ENCODE measurements at places on chromosomes 2 and 18.

DNA sequence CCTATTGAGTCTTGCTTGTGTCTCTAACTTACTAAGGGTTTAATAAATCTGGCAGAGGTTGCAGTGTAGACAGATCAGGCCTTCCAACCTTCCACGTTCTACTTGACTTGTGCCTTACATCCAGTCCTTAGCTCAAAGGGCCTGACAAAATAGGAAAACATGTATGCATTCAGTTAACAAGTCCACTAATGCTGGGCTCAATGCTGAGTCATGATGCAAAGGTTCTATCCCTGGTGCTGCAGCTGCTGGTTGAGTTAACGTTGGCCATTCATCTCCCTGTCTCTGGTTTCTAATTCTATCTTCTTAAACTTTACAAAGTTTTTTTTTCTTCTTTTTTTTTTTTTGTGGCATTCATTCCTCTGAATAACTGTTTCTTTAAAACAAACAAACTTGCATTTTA is 46.3 kb upstream of the ITGB6 start:
- no peak for DNase-seq

DNA sequence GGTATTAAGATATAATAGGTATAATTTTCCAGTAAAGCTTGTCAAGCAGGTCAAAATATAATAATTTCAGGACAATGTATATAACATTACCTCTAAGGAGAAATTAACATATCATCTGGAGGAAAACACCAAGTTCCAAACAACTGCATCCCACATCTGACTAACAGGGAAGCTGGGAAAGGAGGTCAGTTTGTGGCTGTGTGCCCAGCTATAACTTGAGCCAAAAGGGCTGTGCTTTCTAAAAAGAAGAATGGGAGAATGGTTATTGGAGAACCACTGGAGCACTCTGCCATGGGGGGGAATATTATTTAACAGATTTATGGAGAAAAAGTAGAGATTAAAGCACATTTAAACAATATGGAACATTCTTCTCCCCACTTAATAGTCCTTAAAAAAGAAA is 390.6 kb upstream of the PKDCC start:
- no peak for DNase-seq

- no peak for DNase-seq
Observed at GRCh38 chr2:192126912-192127311, 67.8 kb downstream of the TMEFF2 start.

- DNase-seq = no peak
Observed at GRCh38 chr2:182615036-182615435, 101.0 kb upstream of the DNAJC10 start.

DNA sequence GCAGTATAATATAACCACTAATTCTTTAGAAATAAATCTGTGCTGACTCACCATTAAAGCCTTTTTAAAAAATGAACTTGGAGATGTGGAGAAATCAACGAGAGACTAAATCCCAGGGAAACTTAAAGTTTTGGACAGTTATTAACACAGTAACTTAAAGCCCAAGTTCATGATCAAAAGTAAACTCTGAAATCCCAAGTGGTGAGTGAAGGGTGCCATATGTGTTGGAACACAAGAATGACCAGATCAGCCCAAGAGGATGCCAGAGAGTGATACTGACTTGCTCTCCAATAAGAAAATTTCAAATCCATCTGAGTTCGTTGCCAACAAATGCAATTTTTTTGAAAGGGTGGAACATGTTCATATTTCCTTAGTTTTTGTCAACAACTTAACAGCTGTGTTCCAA is 838.1 kb upstream of the ACVR2A start:
- DNase-seq = no peak

DNA sequence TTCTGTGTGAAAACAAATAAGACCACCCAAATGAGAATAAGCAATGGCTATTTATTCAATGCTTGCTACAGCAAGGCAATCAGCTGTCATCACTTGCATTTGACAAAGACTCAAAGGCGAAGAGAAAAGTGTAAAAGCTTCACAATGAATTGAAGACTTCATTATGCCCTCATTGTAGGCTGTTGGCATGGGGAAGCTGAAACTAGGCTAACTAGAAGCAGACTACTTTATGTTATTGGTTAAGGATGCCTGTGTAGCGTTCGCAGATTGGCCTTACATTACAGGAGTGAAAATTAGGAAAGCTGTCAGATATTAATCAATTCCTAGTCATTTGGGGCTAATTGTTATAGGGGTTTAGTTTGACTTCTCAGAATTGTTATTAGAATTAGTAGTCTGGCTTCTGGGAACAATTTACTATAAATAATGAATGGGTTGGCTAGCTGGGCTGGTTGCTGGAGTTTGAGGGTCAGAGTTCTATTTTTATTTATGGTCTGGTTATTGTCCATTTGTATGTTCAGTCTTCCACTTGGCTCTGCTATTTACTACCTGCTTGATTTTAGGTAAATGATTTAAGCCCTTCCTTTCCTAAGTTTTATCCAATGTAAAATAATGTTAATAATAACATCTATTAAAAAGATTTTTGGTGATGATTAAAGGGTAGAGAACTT is 437.2 kb upstream of the SYT4 start:
- no peak for DNase-seq

DNA sequence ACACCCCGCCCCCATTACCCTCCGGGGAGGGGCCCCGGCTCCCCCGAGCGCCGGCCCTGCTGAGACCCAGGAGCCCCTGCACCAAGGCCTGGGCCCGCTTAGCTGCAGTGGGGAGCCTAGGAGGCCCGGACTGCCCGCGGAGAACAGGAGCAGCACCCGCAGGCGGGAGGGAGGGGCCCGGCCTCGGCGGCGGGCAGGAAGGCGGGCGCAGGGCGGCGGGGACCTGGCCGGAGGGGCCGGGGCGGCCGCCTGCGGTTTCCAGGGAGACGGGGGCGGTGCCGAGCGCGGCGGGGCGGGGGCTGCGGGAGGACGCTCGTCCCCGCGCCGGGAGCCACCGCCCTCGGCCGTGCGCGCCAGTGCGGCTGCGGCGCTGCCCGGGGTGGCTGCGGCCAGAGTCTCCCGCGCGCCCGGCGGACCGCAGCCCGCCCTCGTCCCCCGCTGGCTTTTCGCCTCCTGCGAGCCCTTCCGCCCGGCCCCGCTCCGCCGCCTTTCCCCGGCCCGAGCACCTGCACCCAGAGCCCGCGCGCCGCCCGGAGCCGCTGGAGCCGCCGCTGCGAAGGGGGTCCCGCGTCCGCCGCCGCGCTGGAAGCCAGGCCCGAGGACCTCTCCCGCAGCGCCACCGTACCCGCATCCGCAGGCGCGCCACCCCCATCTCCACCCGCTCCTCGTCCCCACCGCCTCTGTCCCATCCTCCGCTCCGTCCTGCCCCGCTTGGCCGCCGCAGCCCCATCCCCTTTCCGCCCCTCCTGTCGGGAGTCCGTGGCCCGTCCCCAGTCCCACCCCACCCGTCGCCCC is 17.2 kb downstream of the GPC1 start:
- peak; percentile 53 for DNase-seq

GRCh38 chr2:6835467-6835866 is 30.2 kb downstream of the CMPK2 start:
- DNase-seq = no peak

DNA sequence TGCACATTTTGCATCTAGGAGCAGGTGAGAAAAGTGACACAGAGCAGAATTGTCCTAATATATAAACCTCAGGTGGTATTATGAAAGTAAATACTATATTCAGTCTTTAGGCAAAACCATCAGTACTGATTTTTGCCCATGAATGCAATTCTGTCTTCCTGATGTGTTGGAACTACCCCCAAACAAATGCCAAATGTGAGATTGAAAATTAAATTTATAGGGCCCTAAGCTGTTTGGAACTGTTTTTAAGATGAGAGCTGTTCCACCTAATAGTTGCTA is 115.2 kb downstream of the SH3RF3 start:
- DNase-seq = no peak

GRCh38 chr2:160294889-160295288 is 94.8 kb upstream of the ITGB6 start:
- DNase-seq = no peak

- DNase-seq = peak; percentile 43
Observed at GRCh38 chr18:57649556-57650500, 28.2 kb upstream of the NARS1 start.

DNA sequence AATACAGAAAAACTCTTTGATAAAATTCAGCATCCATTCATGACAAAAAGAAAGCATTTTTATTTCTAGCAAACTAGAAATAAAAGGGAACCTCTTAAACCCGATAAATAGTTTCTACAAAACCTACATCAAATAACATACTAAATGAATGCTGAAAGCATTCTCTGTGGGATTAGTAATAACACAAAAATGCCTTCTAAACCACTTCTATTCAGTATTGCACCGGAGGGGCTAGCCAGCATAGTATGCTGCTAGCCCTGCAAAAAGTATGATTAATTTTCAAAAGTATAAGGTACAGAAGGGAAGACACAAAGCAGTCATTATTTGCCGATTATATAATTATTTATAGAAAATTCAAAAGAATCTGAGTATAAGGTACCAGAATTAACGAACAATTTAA is 145.2 kb downstream of the DTNB start:
- DNase-seq = no peak

GRCh38 chr18:24628326-24628725 is 167.9 kb downstream of the HRH4 start:
- no peak for DNase-seq

DNA sequence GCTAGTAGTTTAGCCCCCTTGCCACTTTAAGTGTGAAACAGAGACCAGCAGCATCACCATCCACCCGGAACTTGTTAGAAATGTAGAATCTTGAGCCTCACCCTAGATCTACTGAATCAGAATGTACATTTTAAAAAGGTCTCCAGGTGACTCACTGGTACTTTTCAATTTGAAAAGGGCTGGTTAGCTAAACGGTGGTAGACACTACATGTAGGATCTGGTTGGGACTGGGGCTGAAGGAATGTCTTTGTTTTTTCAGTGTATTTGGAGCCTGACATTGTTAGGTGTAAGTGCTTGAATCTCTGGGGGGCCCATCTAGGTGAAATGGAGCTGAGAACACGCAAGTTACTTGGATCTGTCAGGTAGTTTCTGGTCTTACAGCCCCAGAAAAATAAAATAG is 44.0 kb upstream of the XPO1 start:
- no peak for DNase-seq

GRCh38 chr18:55219059-55219458 is 259.8 kb upstream of the CCDC68 start:
- DNase-seq = peak; percentile 50

DNA sequence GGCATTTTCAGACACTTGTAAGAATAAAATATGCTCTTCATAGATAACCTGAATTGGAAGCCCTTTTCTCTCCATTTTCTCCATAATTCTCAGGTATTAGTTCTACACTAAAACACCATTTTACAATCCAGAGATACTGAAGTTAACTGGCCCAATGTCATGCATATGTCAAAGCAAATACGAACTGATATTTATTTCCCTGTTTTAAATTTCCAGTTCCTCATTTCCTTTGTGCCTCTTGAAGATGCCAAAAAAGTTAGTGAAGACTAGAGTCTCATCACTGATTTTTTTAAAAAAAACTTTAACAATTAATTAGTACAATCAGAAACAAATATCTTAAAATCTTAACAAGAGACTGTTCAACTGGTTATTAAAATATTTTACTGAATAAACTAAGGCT is 52.8 kb upstream of the ITGB6 start:
- no peak for DNase-seq

DNA sequence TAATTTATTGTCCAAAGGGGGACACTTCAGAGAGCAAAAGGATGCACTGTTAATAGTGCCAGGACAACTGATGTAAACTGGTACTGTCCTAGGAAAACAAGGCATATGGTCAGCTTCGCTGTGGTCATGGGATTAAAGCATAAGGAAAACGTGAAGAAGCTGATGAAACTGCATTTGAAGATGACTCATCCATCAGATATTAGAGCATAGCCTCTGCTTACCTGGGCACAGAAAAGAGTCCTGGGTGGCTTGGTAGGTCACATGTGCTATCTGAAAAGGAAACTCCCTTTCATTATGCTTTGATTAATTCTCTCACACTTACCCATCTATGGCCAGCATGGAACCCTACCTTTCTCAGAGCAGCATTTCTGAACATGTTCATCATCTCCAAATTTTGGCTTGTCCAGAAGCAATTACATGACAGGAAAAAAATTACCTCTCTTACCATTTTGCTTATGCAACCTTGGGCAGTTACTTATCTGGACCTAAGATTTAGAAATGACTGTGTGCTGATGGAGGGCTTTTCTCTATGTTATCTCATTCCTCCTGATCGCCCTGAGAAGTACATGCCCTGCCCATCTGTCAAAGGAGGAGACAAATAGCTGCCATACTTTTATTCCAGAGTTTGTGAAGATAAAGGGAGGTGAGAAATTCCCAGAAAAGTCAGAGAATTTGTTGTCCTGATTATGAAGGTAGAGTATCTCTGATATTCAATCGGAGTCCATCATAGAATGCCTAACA is 275.3 kb upstream of the SLC14A2 start:
- DNase-seq = no peak

GRCh38 chr18:63223837-63224236 is 95.7 kb downstream of the BCL2 start:
- DNase-seq = no peak

GRCh38 chr2:218452079-218452478 is 33.2 kb downstream of the VIL1 start:
- peak; percentile 12 for DNase-seq

GRCh38 chr2:157413326-157414035 is 30.4 kb downstream of the CYTIP start:
- no peak for DNase-seq

GRCh38 chr2:167826906-167827305 is 420.5 kb downstream of the STK39 start:
- DNase-seq = no peak

DNA sequence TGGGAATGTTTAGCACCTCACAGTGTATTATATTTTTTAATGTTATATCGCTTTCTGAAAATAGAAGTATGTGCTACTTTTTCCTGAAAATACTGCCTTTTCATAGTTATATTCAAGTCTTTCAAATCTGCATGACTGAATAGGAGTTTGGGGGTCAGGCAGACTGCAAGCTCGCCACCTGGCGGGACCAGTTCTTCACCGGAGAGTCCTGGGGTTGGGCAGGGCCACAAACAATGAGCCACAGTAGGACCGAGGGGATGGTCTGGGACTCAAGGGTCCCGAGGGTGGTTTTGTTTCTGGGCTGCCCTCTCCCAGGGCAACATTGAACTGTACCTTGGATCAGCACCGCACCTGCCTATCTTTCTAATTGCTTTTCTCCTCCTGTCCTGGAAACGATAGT is 70.6 kb downstream of the VWA3B start:
- DNase-seq = no peak

GRCh38 chr2:147610496-147611040 is 234.3 kb upstream of the ACVR2A start:
- no peak for DNase-seq

DNA sequence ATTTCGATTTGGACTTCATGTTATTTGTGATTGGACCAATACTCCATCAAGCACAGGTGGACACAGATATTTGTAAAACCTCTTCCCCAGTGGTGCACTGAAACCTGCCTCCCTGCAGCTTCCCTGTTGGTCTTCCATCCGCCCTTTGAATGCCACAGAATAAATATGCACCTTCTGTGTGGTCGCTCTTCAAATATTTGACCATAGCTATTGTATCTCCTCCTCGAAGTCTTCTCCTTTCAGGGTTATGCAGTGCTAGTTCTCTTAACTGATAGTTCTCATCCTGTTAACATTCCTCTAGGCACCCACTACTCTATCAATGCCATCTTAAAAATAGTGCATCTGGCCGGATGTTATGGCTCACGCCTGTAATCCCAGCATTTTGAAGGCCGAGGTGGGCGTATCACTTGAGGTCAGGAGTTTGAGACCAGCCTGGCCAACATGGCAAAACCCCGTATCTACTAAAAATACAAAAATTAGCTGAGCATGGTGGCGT is 12.5 kb downstream of the SPATS2L start:
- no peak for DNase-seq
